ENCODE measurements at places on chromosomes 6 and 20.

DNA sequence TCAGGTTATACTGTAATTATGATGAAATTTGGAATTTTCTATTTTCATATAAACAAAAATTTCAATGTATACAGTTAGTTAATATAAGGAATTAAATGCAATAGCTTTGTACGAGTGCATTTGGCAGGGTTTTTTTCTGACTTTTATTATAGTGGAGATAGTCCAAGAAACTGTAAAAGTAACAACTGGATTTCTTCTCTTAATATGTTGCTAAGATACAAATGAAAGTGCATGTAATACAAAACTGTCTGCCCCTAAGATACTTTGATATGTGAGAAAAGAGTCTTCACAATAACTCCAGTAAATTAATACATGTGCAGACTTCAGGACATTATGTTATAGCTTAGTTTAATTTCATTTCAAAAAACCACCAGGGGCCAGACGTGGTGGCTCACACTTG is 721.4 kb downstream of the CBLN4 start:
- DNase-seq = no peak

- no peak for DNase-seq
Measured at GRCh38 chr6:148869585-148869984, 122.8 kb downstream of the UST start.

DNA sequence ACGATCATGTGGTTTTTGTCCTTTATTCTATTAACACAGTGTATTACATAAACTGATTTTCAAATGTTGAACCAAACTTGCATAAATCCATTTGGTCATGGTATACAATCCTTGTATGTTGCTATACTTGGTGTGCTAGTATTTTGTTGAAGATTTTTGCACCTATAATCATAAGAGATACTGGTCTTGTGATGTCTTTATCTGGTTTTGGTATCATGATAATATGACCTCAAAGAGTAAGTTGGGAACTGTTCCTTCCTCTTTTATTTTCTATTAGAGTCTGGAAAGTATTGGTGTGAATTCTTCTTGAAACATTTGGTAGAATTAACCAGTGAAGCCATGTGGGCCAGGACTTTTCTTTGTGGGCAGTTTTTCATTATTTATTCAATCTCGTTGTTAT is 65.3 kb downstream of the TRPC4AP start:
- no peak for DNase-seq

GRCh38 chr6:133062077-133062476 is 179.1 kb upstream of the EYA4 start:
- DNase-seq = no peak

- DNase-seq = no peak
Measured at GRCh38 chr6:16450285-16450684, 211.9 kb downstream of the GMPR start.

DNA sequence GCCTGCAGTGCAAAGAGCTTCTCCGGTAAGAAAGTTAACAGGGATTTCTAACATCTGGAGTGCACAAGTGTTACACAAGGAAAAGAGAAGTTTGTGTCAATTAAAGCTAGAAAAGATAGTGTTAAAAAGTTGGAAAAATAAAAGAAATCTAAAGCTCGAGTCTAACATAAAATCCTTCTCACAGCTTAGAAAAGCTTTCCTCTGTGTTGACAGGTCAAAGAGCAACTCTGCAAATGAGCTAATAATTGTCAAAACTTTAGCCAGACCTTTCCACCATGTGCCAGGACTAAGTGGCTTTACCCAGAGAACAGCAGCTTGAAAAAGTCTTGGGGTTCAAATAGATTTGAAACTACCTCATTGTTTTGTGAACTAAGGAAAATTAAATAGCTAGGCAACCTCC is 14.8 kb downstream of the PTPRK start:
- no peak for DNase-seq

DNA sequence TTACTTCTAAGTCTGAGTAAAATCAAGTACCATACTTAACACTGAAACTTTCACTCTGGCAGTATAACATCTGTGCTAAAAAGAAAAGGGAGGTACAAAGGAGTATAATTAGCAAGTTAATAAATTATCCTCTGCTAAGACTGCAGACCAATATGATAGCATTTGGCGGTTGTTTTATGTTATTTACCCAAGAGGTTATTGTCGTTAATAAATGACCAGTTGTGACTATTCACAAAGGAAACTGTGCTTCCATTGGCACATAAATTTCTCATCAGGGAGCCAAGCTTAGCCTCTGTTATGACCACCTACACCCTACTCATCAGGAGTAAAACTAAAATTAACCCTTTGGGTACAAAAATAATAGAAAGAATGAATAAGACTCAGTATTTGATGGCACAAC is 86.5 kb downstream of the CRYBG1 start:
- DNase-seq = no peak

- no peak for DNase-seq
Measured at GRCh38 chr6:45686841-45687569, 309.3 kb upstream of the SUPT3H start.

DNA sequence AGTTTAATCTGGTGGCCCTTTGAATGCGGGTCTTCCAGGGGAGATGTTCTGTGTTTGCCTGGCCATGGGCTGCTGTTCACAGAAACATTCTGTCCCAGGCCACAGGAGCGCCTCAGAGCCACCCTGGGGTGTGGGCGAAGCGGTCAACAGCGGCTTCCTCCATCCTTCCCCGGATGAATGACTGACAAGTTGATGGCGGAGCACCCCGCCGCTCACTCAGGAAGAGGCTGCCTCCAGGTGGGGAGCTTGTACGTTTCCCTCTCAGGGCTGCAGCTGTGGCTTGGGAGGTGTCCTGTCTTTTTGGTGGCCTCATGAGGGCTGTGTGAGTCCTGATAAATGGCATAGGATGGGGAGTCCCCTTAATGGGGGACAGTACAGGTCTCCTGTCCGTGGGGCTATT is 178.4 kb downstream of the NRN1 start:
- DNase-seq = no peak

DNA sequence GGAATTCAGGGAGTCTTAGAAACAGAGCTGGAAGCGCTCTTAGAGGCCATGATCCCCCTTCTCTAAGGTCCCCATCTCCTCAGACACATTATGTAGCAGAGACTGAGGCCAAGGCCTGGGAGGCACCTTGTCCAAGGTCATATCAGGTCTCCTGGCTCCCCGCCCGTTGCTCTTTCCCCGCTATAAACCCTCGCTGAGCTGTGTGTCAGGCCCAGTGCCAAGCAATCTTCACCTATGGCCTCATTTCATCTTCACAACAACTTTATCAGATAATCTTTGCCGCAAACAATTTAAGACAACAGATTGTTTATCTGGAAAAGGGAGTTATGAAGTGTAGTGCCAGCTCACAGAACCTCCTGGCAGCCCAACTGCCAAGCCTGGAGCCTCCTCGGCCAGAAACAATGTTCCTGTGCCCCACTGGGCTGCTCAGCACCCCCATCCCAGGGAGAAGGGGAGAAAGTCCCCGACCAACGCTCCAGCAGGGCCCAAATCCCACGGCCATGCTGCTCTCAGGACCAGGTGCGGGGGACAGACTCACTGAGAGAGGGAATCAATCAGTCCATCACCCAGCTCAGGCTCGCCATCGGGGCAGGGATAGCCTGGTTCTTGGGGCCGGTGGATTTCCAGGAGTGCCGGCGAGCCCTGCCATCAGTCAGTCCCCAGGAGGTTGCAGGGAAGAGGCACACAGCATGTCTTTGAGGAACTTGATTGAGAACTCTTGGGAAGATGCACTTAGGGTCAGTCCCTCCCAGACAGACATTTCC is 16.9 kb upstream of the FANCE start:
- no peak for DNase-seq

- DNase-seq = no peak
Measured at GRCh38 chr6:120005292-120005976, 655.9 kb upstream of the MAN1A1 start.

DNA sequence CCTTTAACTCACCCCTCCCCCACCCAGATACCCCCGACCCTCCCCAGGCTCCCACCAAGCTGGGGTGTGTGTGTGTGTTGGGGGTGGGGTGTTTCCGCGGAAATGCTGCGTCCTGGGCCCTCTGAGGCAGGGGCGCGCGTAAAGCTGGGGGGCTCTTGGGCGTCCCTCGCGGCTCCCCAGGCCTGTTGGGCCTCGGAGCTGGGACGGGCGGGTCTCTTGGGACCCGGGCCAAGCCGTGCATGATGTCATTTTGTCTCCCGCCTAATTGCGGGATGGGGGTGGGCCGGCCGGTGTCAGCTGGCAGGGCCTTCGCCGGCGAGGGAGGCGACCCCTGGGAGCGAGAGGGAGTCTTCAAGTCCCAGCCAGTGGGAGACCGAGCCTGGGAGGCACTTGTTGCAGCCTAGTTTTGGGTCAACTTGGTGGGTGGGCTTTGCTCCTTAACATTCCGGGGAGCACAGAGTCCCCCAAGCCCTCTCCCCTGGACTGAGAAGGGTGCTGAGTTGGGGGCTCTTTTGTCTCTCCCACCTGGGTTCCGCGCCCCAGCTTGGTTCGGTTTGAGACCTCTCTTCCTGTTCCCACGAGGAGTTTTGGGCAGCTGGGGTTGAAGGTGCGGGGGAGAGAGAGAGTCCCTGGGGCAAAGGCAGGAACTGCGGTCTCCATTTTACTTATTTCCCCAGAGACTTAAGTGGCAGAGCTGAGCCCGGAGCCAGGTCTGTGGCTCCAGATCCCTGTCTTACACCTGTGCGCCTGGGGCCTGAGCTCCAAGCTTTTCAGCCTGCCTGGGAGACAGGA is 623 bp downstream of the MYBL2 start:
- DNase-seq = no peak

- no peak for DNase-seq
Measured at GRCh38 chr6:75024828-75025227, 181.0 kb downstream of the COL12A1 start.

GRCh38 chr6:34656378-34657036 is 40.1 kb downstream of the ILRUN start:
- DNase-seq = peak; percentile 23

- no peak for DNase-seq
Measured at GRCh38 chr6:74510878-74511277, 695.0 kb downstream of the COL12A1 start.

- no peak for DNase-seq
Measured at GRCh38 chr6:126102358-126102757, 116.0 kb downstream of the TRMT11 start.

DNA sequence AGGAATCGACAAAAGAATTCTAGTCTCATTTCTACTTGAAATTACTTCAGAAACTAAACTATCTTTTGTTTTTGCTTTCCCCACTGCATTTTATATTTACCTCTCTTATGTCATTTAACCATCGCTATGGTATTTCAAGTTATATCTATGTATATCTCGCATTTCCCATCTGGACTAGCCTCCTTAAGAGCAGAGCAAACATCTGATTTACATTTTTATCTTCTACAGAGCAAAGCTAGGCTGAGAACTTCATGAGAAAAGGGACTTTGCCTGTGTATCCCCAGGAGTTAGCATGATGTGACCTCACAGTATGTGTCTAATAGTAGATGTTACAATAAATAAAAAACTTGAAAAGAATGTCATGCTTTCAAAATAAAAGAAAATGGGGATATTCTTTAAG is 201.2 kb downstream of the PTPRK start:
- DNase-seq = no peak

DNA sequence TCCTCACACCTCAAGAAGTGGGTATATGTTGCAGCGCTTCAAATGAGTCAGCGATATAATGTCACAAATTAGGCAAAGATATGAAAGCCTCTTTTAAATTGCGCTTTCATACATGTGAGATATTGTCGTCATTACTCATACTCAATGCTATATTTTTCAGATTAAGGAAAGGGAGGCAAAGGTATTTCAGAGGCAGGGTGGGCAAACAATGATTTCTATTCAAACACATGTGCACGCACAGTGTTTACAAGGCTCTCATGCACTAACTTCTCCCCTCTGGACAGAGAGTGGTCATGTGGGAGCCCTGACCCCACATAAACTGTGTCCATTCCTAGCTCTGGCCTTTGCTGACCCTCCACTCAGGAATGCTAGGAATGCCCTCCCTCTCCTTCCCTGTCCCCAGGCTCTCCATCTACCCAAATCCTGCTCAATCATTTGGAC is 112.1 kb upstream of the TMEM170B start:
- no peak for DNase-seq

- DNase-seq = peak; percentile 42
Measured at GRCh38 chr6:53335224-53335994, 13.3 kb downstream of the ELOVL5 start.

DNA sequence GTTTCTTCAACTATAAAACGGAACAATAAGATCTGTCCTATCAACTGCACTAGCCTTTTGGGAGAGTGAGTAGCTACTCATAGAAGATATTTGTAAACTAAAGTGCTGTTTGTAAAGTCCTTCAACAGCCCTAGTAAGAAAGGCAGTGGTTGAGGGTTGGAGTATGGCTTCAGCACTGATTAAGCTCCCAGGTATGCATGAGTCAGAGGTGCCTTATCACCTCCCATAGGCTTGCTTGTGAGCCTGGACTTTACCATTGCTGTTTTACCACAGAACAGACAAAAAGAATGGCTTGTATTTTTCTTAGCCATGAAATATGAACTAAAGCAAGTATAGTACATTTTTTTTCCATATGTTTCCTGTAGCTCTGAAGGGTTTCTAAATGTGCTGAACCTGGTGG is 44.1 kb downstream of the SAMD3 start:
- no peak for DNase-seq

DNA sequence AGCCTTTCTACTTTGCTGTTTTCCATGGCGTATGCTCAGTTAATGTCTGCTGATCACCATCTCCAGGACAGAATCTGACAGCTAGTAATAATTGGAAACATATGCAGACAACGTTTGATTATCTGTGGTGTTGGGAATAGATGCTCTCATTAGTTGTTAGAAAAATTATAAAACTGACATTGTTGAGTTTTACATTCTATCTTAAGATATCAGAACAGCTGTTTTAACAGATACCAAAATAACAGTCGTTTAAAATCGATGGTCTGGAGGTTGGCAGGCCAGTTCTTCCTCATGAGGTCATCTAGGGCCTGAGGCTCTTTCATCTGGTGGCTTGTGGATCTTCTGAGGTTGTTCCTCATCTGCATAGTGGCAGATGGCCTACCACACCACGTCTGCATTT is 137.6 kb downstream of the AIG1 start:
- no peak for DNase-seq

DNA sequence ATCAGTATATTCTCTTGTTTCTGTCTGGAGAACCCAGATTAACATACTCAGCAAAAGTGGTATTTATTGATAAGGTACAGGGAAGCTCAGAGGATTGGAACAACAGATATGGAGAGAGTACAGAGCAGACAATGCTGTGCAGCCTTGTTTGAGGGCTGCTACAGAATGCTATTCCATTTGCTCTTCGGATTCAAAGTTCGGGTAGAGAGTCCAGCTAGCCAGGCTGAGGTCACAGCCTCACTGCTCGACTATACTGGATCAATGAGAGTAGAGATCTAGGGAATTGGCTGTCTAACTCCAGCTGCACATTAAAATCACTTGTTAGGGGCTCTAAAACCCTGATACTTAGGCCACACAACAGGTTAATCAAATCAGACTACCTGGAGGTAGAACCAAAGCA is 200.1 kb upstream of the BTBD3 start:
- DNase-seq = no peak

GRCh38 chr6:166277018-166277417 is 31.2 kb downstream of the PRR18 start:
- DNase-seq = no peak

GRCh38 chr20:61932199-61932592 is 133.5 kb downstream of the TAF4 start:
- no peak for DNase-seq
